ENCODE measurements at places on chromosomes 12 and 14. TPM values are rescaled to one million over a fixed set of nuclear protein-coding genes. Genes with fewer than 3 reads are reported as not detected.

GRCh38 chr14:37411079-37411735 is 183.8 kb downstream of the FOXA1 start:
- DNase-seq: no peak

Gene C1S
- 2.4 TPM for total RNA-seq

DNA sequence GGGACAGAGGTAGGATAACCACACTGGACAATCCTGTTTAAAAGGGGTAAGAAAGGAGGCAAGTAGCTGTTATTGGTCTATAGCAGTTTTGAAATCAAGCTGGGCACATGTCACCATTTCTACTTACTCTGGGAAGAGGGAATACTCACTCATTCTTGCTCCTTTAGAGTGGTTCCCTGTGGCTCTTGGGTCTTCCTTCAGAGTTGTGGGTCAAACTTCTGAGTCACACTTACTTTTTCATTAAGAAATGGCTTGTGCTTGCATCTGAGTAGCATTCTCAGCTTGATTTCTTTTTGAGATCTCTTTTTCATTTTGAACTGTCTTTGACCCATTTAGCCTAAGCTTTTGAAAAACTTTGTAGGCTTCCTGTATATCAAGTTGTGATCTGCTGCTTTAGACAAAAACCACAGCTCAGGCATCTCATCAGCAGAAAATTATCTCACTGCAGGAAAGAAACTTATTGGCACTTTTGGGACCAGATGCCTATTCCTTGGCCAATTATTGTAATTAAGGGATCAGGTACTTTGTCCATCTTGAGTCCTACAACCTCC is 122.2 kb downstream of the AEBP2 start:
- no peak for DNase-seq

DNA sequence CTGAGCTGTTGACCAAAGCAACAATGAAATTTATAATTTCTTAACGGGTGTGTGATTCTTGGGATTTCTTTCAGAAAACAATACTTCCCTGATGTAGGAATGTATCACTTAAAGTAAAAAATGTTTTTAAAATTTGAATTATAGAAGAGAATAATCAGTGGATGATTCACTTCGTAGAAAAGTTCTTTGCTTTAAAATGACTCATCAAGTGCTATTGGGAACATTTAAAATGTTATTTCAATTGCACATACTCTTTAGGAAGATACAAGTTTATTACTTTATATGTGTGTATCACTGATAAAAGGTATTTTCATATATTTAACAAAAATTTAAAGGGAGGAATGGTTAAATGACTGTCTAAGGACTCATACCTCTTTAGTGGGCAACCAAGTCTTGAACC is 155.3 kb downstream of the PDE3A start:
- DNase-seq: no peak

GRCh38 chr12:105226219-105226618 is 9.8 kb downstream of the APPL2 start:
- DNase-seq: peak; percentile 24

Gene APAF1
- 21.2 TPM for total RNA-seq

- DNase-seq: no peak
These were observed 7.5 kb upstream of the SYNE3 start for GRCh38 chr14:95523815-95524448.

DNA sequence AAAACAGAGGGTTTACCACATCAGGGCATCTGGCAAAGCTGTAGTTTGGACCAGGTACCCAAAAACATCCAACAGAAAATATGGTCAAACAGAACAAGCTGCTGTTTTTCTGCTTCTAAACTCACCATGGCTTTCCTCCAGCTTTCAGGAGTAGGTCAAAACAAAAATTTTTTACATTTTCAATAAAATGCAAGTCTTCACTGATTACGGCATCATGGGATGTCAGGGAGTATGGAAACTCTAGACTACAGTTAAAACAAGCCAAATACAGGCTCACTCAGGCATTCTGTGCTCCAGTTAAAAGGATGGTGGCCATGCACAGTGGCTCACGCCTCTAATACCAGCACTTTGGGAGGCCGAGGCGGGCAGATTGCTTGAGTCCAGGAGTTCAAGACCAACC is 47.1 kb upstream of the PSMA6 start:
- no peak for DNase-seq

Gene PLEKHD1
- not detected for total RNA-seq

Gene PAH
- not detected for total RNA-seq

Gene ALDH2
- 0.15 TPM for total RNA-seq

DNA sequence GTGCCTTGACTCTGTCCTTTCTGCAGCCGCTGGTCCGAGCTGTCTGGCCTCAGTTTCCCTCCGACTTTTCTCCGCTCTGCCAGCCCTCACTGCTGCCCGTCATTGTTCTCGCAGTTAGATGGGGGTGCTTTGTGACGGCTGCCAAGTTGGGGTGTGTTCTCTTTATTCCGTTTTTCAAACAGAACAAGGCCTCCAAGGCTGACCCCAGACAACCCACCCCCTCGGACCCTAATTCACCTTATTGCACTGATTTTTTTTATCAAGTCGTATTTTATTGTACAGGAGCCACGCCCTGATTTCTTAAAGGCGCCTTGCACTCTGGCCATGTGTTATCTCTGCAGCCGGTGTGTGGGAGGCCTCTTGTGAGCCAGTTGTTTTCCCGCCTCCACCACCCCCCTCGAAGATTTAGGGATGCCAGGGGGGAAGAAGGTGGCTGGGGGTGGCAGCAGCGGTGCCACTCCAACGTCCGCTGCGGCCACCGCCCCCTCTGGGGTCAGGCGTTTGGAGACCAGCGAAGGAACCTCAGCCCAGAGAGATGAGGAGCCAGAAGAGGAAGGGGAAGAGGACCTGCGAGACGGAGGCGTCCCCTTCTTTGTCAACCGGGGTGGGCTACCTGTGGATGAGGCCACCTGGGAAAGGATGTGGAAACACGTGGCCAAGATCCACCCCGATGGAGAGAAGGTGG is 1.3 kb downstream of the VASH1 start:
- DNase-seq: no peak

DNA sequence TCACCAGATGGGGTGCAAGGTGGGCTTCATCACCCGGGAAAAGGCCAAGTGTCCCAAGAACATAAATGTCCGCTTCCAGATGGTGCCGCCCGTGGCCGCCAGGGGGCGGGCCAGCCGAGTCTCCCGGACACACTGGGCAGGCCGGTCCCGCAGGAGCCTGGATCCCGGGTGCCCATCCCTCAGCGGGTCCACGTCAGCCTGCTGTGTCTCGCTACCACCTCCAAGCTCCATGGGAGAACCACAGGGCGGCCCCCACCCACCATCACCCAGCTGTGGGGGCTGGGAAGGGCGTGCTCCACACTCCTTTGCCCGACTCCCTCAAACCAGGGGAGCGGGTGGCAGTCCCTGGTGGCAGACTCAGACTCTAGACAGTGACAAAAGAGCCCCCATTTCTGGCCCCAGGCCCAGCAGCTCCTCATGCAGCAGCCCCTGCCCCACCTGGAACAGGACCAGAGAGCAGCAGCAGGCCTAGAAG is 22.0 kb upstream of the NUDT14 start:
- peak; percentile 55 for DNase-seq

Gene TAS2R50
- total RNA-seq: 1.7 TPM

GRCh38 chr12:68620519-68621471 is 10.1 kb downstream of the RAP1B start:
- DNase-seq: no peak

DNA sequence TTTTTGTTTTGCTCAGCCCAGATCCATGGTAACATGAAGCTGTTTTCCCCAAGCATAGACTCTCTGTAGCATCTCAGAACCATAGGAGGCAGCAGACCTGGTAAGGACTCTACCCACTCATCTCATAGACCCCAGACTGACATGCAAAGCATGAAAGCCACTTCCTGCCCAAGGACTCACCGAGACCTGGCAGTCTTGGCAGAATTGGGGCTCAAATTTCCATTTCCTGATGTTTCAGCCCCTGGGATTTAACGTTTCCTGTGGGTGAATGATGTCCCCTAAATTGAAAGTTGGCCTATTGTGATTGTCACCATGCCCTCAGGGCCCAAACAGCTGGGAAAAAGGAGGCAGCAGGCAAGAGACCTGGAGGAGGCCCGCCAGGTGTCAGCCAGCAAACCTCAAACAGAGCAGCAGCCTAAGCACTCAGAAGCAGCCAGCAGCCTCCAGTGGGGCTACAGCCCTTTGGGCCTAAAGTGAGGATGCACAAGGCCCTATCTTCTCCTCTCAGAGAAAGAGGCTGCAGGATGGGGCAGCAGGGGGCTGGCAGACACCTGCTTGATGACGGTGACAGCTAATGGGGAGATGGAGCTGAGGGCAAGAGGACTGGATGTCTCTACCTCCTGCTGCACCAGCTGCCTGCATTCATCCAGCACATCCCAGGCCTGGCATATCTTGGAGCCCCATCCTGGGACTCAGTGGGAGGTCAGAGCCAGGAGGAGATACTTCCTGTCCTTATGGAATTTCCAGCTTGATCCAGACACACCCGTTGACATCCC is 8.5 kb downstream of the KRT85 start:
- DNase-seq: no peak

DNA sequence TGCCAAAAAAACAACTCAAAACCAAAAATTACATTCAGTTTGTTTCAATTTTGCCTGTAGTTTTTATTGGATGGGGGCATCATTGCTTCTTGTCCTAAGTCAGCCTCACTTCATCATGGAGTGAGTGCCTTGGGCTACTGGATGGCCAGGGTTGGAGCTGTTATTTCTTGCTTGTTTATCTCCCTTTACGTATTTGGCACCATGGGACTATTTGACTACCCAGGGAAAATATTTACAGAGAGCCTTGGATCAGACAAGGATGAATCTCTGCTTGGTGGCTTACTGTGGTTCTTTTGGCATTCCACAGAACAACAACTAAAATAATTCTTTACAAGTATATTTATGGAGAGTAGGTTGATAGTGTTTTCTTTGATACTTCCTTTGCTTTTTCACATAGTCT is 160.8 kb upstream of the SEL1L start:
- DNase-seq: no peak

GRCh38 chr12:77742631-77743030 is 88.1 kb upstream of the NAV3 start:
- DNase-seq: no peak

- no peak for DNase-seq
These were observed 617.2 kb downstream of the MED13L start for GRCh38 chr12:115660211-115660805.

DNA sequence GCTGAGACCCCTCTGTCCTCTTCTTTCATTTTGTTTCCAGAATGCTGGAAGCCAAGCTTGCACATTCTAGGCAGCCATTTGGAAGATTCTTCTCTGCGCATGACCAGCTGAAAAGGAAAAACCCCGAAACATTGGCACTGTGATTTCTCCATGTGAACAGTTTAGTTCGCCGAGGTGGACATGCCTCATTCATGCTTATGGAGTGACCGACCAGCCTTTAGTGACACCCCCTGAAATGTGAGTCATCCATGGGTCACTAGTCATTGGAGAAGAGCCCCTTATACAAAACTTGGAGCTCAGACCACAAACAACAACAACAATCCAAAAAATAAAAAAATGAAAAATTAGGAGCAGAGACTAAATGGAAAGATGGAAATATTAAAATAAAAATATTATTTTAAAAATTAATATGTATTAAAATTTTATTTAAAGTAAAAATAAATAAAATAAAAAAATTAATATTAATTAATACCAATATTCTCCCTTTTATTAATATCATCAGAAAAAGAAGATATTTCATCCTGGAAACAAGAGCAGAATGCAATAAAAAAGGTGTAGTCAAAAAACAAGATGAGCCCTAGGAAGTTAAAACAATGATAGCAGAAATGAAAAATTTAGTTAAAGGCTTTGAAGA is 9.5 kb upstream of the KRT7 start:
- no peak for DNase-seq

GRCh38 chr14:100826391-100827100 is 628 bp downstream of the MEG3 start:
- no peak for DNase-seq

DNA sequence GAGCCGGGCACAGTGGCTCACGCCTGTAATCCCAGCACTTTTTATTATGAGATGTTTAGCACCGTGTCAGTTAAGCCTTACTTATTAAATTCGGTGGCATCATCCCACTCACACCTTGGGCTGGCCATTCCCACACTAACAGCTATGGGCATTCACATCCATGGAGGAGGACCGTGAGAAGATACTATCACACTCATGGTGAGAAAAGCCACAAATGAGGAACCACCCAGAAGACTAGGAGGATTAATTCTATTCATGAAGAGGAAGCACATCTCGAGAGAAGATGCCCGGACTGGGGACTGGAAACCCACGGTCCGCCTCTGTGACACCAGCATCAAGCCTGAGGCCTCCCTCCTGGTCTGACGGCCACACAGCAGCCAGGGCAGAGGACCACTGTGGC is 4.9 kb downstream of the CDC42BPB start:
- no peak for DNase-seq

DNA sequence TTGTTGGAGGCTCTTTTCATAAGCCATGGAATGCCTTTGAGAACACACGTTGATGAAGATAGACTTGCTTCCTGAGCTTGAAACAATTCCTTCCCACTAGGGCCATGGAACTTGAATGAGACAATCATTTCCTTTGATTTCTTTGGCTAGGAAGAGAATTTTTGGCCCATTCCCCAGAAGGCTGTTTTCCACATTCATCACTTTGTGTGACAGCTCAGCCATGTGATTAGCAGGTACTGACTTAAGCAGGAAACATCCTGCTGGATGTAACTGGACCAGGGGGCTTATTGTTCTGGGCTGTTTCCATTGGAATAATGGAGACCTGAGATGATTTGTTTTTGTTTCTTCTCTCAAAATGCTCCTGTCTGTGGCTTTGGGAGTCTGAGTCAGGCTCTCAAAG is 469.8 kb upstream of the SEL1L start:
- no peak for DNase-seq

Gene PRH2
- total RNA-seq: not detected

Gene E2F7
- 16.9 TPM for total RNA-seq

DNA sequence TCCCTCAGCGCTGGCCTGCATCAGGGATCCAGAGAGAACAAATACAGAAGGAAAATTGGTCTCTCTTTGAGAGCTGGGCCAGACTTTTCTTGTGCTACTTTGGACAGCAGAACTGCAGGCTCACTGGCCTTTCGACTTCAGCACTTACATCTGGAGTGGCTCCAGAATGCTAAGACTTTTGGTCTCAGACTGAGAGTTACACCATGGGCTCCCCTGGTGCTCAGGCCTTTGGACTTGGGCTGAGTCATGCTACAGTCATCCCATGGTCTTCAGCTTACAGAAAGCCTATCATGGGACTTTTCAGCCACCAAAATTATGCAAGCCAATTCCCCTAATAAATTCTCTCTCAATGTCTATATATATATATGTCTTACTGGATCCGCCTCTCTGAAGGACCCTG is 9.0 kb upstream of the CD163 start:
- DNase-seq: no peak

DNA sequence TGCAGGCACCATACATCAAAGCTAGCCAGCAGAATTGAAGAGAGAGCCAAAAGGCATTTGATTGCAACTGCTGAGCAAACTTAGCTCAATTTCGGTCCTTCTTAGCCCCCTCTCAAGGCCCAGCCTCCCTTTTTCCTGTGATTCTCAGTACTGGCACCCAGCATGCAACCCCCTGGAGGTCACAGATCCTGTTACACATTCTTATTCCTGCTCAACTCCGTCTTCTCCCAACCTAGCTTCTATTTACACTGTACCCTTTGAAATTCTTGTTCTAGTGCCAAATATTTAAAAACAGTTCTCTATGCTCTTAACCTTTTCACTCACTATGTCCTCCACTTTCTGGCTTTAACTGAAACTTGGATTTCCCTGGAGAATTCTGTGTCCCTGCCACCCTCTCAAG is 131.3 kb upstream of the CPSF6 start:
- no peak for DNase-seq

Data from activated T-helper 1 cell treated with anti-CD3 and anti-CD28 coated beads, Interleukin-12 subunit alpha, Interleukin-12 subunit beta, Interleukin-2, Interleukin-4 antibody, amounts not matched to agents 30 ng/mL and 10 ng/mL and 1 ng/mL, durations not matched to agents 14 hours and 24 hours and 36 hours (primary cell).